Cerebellum (tissue), 4 donors: ENCODE measurements at places on chromosomes 7 and 10. TPM values are rescaled to one million over a fixed set of nuclear protein-coding genes. Genes with fewer than 3 reads are reported as not detected.

The WIPF3 gene
- total RNA-seq, result 2.4 TPM

DNA sequence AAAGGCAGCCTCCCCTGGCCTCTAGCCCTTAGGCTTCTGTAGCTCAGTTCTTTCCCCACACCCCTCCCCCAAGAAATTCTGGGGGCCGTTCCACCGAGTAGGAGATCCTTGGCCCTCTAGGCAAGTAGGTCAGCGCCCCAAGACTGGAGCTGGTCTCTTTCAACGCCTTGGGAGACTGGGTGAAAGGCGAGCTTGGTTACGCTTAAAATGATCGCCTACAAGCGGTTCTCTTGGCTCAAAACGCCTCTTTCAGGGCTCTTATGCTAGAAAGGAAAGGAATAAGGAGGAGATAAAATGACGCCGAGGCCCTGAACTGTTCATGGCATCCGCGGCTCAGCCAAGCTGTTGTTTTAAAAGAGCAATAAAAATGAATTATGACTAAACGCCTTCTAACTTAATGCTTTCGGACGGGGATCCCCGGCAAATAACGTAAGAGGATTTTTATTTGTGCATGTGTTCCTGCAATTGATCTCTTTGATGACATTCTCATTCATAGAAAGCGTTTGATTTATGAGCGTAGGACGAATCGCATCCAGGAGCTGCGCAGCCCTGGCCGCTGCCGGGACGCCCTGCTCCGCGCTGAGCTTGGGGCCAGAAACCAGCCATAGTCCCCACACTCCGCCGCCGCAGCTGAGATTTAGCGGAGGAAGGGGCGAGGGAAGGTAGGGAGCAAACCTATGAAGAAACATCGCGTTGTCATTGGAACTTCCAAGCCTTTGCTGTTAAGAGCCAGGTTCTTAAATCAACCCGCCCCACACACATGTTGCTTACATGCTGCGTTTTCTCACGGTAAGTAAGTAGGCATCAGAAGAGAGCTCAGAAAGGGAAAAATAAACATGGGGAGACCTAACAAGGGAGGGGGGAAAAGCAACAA is 3.0 kb upstream of the HOXA1 start:
- DNase-seq, result no peak

GRCh38 chr10:118692872-118693271 is 61.9 kb downstream of the CACUL1 start:
- DNase-seq, result no peak

The CYP26C1 gene
- total RNA-seq, result 9.5 TPM
